ENCODE measurements at places on chromosomes 7 and 10. TPM values are rescaled to one million over a fixed set of nuclear protein-coding genes. Genes with fewer than 3 reads are reported as not detected.

SUGCT gene
- 2.9 TPM for total RNA-seq

ARHGEF35 gene
- total RNA-seq, result 0.65 TPM

FXYD4 gene
- not detected for total RNA-seq

NOLC1 gene
- total RNA-seq, result 51.5 TPM

IRF5 gene
- 0.16 TPM for total RNA-seq

C10orf120 gene
- not detected for total RNA-seq

CBX3 gene
- total RNA-seq, result 89.1 TPM

PSMC2 gene
- total RNA-seq, result 127 TPM

PSPH gene
- total RNA-seq, result 37.4 TPM

LAMTOR4 gene
- total RNA-seq, result 136 TPM

GARIN1A gene
- under 0.01 TPM for total RNA-seq

INA gene
- 0.36 TPM for total RNA-seq

DNAH11 gene
- total RNA-seq, result under 0.01 TPM

SCART1 gene
- total RNA-seq, result 0.54 TPM

ELOVL3 gene
- total RNA-seq, result 0.32 TPM

CYP2C9 gene
- not detected for total RNA-seq

CD36 gene
- total RNA-seq, result 0.18 TPM

CALHM1 gene
- not detected for total RNA-seq

FOXI2 gene
- not detected for total RNA-seq

PDE1C gene
- 3.6 TPM for total RNA-seq

MIOS gene
- total RNA-seq, result 21.9 TPM

GCK gene
- not detected for total RNA-seq

EIF4H gene
- total RNA-seq, result 257 TPM

UTF1 gene
- total RNA-seq, result not detected

NUTM2E gene
- not detected for total RNA-seq

OR6B1 gene
- total RNA-seq, result not detected

KIAA1549 gene
- 1.3 TPM for total RNA-seq

C7orf57 gene
- total RNA-seq, result not detected

PTTG1IP2 gene
- total RNA-seq, result not detected

TFR2 gene
- total RNA-seq, result 4.5 TPM

NXPH1 gene
- not detected for total RNA-seq

SLC18A3 gene
- 1.3 TPM for total RNA-seq

SLIT1 gene
- total RNA-seq, result not detected

ZP3 gene
- 0.54 TPM for total RNA-seq

PON1 gene
- total RNA-seq, result not detected

TLX1 gene
- total RNA-seq, result not detected

PPP1R17 gene
- total RNA-seq, result not detected

ELFN1 gene
- total RNA-seq, result 0.65 TPM

MARVELD1 gene
- 30.7 TPM for total RNA-seq

RELN gene
- total RNA-seq, result 0.18 TPM

ZDHHC4 gene
- 43.7 TPM for total RNA-seq

GSTO2 gene
- 0.32 TPM for total RNA-seq

HABP2 gene
- not detected for total RNA-seq

CNTNAP2 gene
- total RNA-seq, result under 0.01 TPM

ASB10 gene
- total RNA-seq, result not detected
